ENCODE measurements at places on chromosomes 2 and 18.

DNA sequence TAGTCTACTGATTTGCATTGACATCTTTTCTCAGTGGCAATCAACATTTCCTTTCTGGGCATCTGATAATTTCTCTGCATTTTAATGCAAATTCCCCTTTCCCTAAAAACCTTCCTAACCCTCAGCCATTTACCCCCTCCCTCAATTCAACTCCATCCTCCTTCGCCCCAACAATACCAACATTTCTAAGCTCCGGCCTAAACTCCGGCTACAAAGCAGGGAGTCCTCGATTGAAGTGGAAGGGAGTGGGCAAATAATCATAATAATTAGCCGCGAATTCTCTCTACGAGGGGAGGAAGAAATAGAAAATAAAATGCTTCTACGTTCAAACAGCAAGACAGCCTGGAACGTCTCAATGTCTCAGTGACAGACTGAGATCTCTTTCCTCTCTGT, 4.6 kb downstream of the BCL11A start:
- DNase-seq: no peak

- no peak for DNase-seq
Measured at GRCh38 chr18:59182673-59183072, 37.3 kb upstream of the GRP start.

- no peak for DNase-seq
Measured at GRCh38 chr18:63078471-63078870, 241.1 kb downstream of the BCL2 start.

GRCh38 chr2:141736466-141736865, 394.4 kb downstream of the LRP1B start:
- no peak for DNase-seq

DNA sequence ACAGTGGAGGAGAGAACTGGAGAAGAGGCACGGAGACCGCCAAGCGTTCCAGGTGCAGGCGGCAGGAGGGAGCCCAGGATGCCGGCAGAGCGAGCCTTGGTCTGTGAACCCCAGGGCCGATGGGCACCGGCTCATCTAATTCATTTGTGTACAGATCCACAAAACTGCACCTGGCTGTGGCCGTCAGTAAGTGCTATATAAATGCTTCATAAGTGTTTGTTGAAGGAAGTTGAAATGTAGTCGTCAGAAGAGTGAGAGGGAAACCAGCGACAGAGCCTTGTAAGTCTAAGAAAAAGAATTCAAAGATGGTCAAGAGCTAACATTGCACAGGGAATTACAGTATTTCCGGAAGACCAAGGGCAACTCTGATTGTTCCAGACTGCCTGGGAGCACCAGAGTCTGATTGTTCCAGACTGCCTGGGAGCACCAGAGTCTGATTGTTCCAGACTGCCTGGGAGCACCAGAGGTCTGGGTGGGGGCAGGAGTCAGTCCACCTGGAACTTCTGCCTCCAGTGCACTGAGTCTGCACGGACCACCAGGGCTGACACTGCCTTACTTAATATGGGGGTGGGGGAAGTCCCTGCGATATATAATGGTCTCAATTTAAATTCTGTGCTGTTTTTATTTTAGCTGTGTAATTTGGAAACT, 112.3 kb downstream of the BCL2 start:
- no peak for DNase-seq

DNA sequence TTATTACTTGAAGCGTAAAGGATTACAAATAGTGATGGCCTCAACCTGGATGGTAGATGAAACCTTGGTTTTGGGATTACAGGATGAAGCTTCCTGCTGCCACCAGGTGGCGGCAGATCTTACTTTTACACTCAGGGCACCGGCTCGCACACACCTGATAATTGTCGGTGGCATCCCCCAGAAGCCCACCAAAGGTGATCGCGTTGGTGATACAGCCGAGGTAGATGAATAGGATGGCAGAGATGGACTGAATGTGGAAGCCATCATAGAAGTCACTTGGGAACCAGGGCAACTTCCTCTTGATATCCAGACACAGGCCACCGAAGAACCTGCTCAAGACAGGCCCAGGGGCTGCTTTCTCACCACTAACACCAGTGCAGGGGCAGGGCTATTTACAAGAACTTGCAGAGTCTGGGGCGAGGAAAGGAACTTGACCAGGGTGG, 51.8 kb downstream of the MTHFD2 start:
- peak; percentile 57 for DNase-seq

GRCh38 chr18:44180683-44181082, 500.0 kb upstream of the SETBP1 start:
- peak; percentile 70 for DNase-seq

DNA sequence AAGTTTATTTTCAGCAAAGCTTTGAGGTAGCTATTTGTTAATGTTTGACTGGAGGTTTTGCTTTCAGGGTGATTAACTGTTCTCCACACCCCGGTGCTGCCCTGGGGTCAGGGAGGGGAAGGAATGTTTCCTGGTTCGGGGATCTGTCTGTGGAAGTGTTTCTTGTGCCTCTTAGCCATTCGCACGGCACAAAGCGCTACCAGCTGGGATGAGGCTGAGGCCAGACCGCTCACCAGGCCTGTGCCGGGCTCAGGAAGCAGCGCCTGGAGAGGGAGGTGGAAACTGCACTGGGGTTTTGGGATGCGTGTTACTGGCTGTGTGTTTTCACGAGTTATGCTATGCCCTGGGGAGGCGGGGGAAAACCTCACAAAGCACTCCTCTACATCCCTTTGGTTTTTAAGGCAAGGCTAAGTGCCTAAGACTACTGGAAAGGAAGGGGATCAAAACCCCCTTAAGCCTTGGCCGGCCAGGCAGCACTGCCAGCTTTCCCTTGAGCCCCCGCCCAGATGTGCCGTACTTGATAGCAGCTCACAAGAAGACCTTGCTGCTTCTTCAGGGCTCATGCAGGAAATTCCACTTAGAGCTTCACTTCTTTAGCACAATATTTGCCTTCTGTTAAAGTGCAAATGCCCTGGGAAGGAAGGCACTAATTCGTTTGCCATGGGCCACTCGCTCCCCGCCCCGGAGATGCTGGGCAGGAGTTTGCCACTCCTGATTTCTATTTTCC, 65.7 kb upstream of the CNGA3 start:
- DNase-seq: no peak

GRCh38 chr18:58915006-58915799, 50.5 kb downstream of the ZNF532 start:
- DNase-seq: no peak

DNA sequence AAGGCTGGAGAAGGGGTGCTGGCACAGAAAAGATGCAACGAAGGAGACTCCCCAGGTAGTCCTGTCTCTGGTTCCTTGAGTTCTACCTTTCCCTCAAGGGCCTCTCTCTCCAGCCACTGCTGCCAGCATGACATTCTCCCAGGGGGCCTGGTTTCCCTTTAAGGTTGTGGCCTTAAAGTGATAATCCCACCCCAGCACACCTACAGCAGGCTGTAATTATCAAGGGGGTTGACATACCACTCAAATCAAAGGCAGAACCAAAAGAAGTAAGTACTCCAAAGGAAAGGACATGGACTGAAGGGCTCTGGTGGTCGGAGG, 127.4 kb upstream of the MSH6 start:
- no peak for DNase-seq

GRCh38 chr2:232213176-232213575, 165.4 kb upstream of the ALPP start:
- no peak for DNase-seq

DNA sequence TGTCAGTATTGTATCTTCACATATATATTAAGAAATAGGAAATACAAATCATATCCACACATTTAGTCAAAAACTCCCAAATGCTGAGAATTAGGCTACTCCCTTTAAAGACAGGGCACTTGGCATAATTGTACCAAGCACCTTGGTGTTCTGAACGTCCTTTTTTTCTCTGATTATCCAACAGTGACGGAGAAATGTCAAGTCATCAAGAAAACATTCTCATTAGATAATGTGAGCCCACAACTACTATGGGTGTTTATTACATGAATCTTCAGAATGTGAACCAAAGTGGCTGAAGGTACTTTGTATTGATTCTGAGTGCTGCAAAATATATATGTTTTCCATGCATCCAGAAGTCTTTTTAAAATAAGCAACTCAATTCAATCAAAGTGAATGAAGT, 83.8 kb downstream of the PSMG2 start:
- no peak for DNase-seq

DNA sequence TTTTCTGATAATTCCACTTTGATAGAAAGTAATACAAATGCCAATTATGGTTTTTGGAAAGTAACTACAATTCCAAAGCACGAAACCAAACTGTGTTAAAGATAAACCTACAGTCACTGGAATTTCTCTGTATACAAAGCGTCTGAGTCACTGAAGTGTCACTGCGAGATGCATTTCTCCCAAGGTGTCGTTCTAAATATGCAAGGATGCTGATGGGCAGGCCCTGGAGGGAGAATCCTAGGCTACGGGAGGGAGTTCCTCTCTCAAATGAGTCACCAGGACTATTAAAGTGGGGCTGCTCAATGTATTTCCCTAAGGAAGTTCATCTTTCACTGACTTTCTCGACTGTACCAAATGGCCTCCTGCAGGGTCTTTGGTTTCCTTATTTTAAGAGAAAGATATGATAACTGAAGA, 163.8 kb upstream of the STK17B start:
- peak; percentile 64 for DNase-seq

Data from fibroblast of pulmonary artery (primary cell).